ENCODE measurements at places on chromosomes 12 and 14. TPM values are rescaled to one million over a fixed set of nuclear protein-coding genes. Genes with fewer than 3 reads are reported as not detected.

ALG10B gene
- 4.0 TPM for total RNA-seq

TMEM121 gene
- 10.7 TPM for total RNA-seq

CALCOCO1 gene
- total RNA-seq, result 105 TPM

RASSF9 gene
- 6.1 TPM for total RNA-seq

KLRF2 gene
- not detected for total RNA-seq

BCAT1 gene
- 243 TPM for total RNA-seq

GPR132 gene
- 0.25 TPM for total RNA-seq

LPAR5 gene
- total RNA-seq, result 0.12 TPM

RD3L gene
- not detected for total RNA-seq

CD163L1 gene
- under 0.01 TPM for total RNA-seq

AMHR2 gene
- not detected for total RNA-seq

RPS6KL1 gene
- total RNA-seq, result 1.1 TPM

EML5 gene
- 0.50 TPM for total RNA-seq

PSMA3 gene
- total RNA-seq, result 89.0 TPM

OR6C3 gene
- total RNA-seq, result not detected

POTEM gene
- total RNA-seq, result not detected

SLC39A5 gene
- 1.00 TPM for total RNA-seq

KRT3 gene
- total RNA-seq, result not detected

SEL1L gene
- 288 TPM for total RNA-seq

SSTR1 gene
- total RNA-seq, result 22.0 TPM

CEP290 gene
- total RNA-seq, result 36.9 TPM

KRT74 gene
- total RNA-seq, result not detected

FIGNL2 gene
- 0.25 TPM for total RNA-seq

STXBP6 gene
- 7.1 TPM for total RNA-seq

NR4A1 gene
- total RNA-seq, result 3.9 TPM

CFAP54 gene
- total RNA-seq, result 5.4 TPM

DNAJC22 gene
- total RNA-seq, result 2.6 TPM

CTDSP2 gene
- total RNA-seq, result 56.1 TPM

NUAK1 gene
- 9.8 TPM for total RNA-seq

CYP27B1 gene
- total RNA-seq, result 0.55 TPM

TSPAN11 gene
- total RNA-seq, result under 0.01 TPM

PHETA1 gene
- total RNA-seq, result 9.0 TPM

GPR65 gene
- not detected for total RNA-seq

NANOG gene
- not detected for total RNA-seq

HEATR5A gene
- total RNA-seq, result 46.1 TPM

DAO gene
- total RNA-seq, result not detected

HPD gene
- total RNA-seq, result 0.12 TPM

SMCO2 gene
- 0.12 TPM for total RNA-seq

SIX1 gene
- 0.12 TPM for total RNA-seq

GLI1 gene
- total RNA-seq, result 2.4 TPM

KCNJ8 gene
- 15.5 TPM for total RNA-seq

PLEK2 gene
- total RNA-seq, result 8.7 TPM

OLR1 gene
- total RNA-seq, result not detected

DIO2 gene
- total RNA-seq, result 4.3 TPM
